ENCODE measurements at places on chromosomes 7 and 10. TPM values are rescaled to one million over a fixed set of nuclear protein-coding genes. Genes with fewer than 3 reads are reported as not detected.

GRCh38 chr10:132027423-132027983 lies 38.2 kb upstream of the JAKMIP3 start:
- no peak for DNase-seq

GRCh38 chr7:122887198-122887597 lies 938 bp upstream of the CADPS2 start:
- DNase-seq, result no peak

DNA sequence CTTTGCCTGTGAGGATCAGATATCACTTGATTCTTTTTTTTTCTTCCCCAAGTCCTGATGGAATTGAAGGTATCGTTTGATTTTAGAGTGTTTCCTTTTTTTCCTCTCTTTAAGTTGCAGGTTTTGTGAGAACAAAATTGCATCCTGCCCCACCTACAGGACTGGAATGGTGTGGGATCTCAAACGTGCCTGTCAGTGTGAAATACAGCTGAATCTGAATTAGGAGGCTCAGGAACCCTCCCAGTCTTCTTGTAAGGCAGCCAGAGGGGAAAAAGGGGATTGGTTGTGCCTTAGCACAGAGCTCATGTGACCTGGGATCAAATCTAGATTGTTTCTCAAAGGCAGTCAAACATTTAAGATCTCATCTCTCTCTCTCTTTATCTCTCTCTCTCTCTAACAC lies 32.7 kb upstream of the KLHL7 start:
- no peak for DNase-seq

DNA sequence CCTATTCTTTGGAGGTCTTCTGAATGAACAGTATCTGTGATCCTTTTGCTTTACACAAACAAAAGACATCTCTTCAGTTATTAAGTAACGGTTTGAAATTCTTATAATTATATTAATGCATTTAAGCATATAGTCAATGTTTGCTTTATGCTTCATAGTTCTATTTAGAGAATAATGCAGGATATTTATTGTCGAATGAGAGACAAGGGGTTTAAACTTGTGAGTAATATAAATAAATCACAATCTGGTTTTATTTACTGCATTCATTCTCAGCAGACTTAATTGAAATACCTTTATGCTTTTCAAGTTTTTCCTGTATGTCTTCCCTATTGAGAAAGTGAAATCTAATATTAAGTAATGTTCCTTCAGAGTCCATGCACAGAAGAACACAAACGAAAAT lies 149.5 kb upstream of the LRRN3 start:
- no peak for DNase-seq

The GPR85 gene
- total RNA-seq, result not detected

GRCh38 chr10:103839519-103839871 lies 15.9 kb downstream of the SH3PXD2A start:
- DNase-seq, result no peak

DNA sequence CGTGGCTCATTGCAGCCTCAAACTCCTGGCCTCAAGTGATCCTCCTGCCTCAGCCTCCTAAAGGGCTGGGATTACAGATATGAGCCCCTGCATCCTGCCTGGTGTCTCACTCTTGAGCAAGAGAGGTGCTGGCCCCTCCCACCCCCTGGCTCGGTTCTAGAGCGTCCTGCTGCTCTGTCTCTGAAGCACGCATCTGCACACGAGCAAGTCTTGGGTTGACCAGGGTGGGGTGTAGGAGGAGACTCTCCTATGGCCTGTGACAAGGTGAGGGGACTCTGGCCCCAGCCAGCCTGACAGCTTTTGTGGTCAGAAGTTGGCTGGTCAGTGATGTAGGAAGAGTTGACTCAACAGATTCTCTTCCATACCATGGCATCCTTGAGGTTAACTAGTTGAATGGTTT lies 110.7 kb upstream of the CARD11 start:
- DNase-seq, result no peak

DNA sequence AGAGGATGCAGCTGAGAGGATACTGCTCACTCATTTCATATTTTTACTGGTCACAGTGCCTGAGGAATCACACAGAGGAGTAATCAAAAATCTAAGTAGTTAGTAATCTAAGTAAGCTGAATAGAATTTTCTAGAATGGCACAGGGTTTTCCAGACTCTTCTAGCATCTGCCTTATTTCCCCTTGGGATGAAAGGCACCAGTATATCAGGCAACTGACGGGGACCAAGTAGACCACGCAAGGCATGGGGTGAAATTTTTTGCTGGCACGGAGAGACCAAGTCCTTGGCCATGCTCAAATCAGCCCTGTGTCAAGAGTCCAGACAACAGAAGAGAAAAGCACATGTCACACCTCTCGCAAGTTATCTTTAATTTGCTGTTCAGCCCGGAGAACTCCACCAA lies 14.2 kb downstream of the NCOA4 start:
- DNase-seq, result no peak

DNA sequence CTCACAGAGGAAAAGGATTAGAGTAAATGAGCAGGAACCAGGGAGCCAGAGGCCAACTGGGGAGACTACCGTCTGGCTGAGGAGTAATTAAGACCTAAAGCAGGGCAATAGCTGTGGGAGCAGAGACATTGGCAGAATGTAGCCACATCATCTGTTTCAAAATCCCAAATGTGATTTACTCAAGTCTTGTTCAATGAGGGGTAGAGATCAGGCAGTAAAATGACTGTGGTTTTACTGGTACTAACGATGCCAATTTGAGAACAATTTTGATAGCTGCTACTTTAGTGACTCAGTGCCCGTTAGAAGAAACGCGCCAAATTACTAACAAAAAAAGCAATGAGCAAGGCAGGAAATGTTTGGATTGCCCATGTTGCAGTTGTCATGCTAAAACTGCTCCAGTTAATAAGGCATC lies 12.7 kb upstream of the MIOS start:
- DNase-seq, result no peak

The HOGA1 gene
- not detected for total RNA-seq

DNA sequence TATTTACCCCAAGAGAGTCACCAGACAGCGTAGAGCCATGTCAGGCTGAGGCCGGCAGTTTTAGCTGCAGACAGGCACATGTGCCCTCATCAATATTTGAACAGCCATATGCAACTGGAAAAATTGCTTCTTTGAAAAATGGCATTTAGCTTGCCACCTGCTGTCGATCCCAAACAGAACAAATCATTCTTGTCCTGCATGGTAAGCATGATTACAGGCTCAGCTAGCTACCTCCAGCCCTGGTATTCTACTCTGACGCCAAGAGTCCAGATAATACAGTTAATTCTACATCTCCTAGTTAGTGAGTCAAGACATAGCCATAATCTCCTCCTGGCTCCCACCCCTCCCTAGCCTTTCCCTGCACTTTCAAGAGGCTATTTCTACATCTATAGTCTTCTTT lies 7.7 kb downstream of the CREB3L2 start:
- no peak for DNase-seq

DNA sequence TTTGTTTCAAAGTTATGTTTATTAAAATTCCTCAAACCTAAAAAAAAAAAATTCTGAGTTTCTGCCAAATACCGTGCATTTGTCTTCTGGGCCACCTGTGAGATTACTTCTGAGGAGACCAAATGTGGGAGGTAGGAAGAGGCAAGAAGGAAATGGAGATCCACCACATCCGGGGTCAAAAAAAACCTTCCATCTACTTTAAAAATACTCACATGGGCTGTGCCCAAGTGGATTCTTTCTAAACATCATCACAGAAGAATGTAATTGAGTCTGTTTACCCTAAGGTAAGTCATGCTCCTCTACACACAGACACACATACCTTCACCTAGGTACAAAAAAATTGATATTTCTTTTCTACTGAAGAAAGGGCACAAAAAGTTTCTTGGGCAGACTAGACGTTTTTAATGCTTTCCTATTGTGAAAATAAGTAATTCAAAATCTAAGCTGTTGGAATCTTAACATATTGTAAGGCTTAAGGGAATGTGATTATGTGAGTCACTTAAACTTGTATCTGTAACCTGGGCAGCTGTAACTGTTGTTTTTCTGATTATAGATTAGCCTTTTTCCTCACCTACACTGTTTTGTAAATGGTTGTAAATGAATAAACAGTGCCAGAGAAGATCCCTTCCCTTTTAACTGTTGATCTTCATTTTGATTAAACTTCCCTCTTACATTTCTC lies 19.1 kb upstream of the SPOCK2 start:
- DNase-seq, result no peak

GRCh38 chr10:96967847-96968246 lies 135.7 kb downstream of the LCOR start:
- no peak for DNase-seq

- DNase-seq, result peak; percentile 42
Measured at GRCh38 chr10:8049045-8049864, 5.2 kb upstream of the GATA3 start.

DNA sequence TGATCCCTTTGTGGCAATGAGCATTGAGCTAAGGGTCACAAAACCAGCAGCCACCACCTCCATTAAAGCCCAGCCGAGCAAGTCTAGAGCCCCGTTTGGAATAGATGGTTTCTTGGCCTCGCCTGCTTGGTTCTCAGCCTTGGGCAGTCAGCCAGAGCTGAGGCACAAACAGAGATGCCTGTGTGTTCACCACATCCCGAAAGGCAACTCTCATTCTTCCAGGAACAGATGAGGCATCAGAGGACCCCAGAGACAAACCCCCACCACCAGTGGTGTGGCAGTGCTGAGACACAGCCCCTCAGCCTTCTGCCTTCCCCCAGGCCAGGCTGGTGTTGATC lies 203.3 kb upstream of the ZMIZ1 start:
- no peak for DNase-seq

The PRPS1L1 gene
- total RNA-seq, result not detected

GRCh38 chr7:22664988-22665798 lies 61.8 kb upstream of the IL6 start:
- no peak for DNase-seq

DNA sequence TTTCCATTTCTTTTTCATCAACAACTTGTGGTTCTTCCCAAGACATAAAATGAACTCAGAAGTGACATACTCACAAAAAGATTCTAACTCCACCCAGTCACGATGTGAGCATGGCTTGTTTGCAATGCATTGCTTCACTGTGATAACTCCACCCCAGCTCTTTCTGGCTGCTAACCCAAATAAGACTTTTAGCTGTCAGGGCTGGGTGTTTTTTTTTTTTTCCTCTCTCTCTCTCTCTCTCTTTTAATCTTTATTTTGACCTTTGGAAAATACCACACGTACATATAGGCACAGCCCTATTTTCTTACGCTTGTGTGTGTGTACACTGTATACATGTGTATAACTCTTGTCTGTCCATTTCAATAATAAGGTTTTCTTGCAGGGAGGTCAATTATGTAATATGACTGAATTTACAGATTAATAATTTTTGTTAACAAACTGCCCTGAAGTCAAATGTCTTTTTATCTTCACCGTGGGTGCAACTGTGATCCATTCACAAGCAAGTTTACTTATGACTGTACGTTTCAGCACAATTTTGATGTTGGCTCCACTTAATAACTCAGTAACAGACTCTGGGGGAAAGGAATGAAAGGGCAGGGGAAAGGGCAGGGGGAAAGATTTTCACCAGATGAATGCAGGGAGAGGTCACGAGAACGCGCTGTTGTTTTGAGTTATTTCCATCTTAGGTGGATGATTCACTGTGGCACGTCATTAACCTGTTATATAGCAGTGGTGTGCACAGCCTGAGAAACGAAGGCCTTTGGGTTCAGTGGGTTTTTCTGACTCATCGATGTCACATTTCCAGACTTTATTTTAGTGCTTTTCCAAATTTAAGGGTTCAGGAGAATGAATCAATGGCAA lies 49.1 kb downstream of the APBB1IP start:
- DNase-seq, result peak; percentile 24

DNA sequence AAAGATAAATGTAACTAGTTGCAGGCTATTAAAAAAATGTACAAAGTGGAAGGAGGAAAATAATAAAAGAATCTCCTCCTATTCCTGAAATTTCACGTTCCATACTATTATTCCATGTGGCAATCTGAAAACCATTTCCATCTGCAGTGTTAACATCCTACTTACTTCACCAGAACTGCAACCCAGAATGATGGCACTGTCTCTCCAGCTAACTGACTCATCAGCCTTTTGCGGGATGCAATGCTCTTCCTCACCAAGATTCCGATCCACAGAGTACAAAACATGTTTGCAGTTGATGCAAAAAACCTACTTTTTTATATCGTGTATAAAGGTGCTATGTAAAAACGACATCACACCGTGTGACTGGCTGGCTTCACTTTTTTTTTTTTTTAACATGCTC lies 50.8 kb downstream of the ESYT2 start:
- DNase-seq, result no peak

DNA sequence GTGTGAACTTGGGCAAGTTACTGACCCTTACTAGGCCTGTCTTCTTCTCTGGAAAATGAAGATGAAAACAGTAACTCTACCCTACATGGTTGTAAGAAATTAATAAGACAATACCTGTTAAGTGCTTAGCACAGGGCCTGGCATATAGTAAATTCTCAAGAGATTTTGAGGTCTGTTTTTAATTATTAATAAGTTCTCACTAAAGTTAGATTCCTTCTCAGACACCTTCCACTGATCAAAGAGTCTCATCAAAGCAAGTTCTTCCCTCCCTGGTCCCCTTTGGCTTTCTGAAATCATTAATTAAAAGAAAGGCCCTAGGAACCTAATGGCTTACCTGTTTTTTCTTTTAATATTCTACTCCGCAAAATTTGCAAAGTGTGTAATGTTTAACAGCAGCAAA lies 4.6 kb downstream of the TMEM140 start:
- no peak for DNase-seq

The GIMAP6 gene
- 0.39 TPM for total RNA-seq

GRCh38 chr10:3272300-3272699 lies 99.7 kb upstream of the PITRM1 start:
- DNase-seq, result no peak

- DNase-seq, result peak; percentile 53
Measured at GRCh38 chr7:128104108-128104742, 73.0 kb upstream of the LRRC4 start.

DNA sequence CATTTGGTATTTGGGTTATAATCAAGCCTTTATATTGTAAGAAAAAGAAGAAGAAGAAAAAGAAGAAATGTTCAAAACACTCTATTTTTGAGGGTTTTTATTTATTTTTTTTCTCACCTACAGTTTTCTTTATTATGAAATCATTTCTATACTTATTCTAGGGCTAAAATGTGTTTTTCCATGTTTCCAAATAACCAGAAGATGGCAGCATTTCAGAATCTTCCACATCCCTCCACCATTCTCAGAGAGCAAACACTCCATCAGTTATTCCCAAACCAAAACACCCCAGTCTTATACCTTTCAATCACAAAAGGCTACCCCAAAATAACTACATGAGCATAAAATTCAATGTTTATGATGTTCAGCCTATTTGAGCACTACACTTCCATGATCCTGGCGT lies 38.7 kb upstream of the PPP1R17 start:
- DNase-seq, result no peak

The SAP25 gene
- 51.7 TPM for total RNA-seq

GRCh38 chr10:1403508-1404322 lies 333.6 kb downstream of the ADARB2 start:
- DNase-seq, result no peak

GRCh38 chr7:140456551-140457051 lies 22.7 kb downstream of the MKRN1 start:
- DNase-seq, result no peak

The OPN1SW gene
- total RNA-seq, result not detected

Data from B cell (primary cell).